ENCODE measurements at places on chromosomes 2 and 18. TPM values are rescaled to one million over a fixed set of nuclear protein-coding genes. Genes with fewer than 3 reads are reported as not detected.

IL1A gene
- total RNA-seq = not detected

FBLN7 gene
- 3.0 TPM for total RNA-seq

MALT1 gene
- 41.1 TPM for total RNA-seq

ALPI gene
- total RNA-seq = not detected

LHCGR gene
- not detected for total RNA-seq

SDC1 gene
- total RNA-seq = 103 TPM

TWIST2 gene
- total RNA-seq = 52.9 TPM

CIB4 gene
- 0.46 TPM for total RNA-seq

- H3K4me3 ChIP-seq = no peak overlapping the region
- H3K27ac ChIP-seq = no peak overlapping the region
- no peaks in the 10 kb centered on the region for H3K4me1 ChIP-seq
- H3K27me3 ChIP-seq = no peaks in the 10 kb centered on the region
Measured at GRCh38 chr2:26807788-26808460, 22.1 kb downstream of the CENPA start.

- no peaks in the 10 kb centered on the region for H3K36me3 ChIP-seq
- no peak for DNase-seq
- H3K27me3 ChIP-seq = no peaks in the 10 kb centered on the region
- H3K4me3 ChIP-seq = no peak overlapping the region
- no peaks in the 10 kb centered on the region for H3K4me1 ChIP-seq
Measured at GRCh38 chr2:60463249-60463648, 90.2 kb downstream of the BCL11A start.

DNA sequence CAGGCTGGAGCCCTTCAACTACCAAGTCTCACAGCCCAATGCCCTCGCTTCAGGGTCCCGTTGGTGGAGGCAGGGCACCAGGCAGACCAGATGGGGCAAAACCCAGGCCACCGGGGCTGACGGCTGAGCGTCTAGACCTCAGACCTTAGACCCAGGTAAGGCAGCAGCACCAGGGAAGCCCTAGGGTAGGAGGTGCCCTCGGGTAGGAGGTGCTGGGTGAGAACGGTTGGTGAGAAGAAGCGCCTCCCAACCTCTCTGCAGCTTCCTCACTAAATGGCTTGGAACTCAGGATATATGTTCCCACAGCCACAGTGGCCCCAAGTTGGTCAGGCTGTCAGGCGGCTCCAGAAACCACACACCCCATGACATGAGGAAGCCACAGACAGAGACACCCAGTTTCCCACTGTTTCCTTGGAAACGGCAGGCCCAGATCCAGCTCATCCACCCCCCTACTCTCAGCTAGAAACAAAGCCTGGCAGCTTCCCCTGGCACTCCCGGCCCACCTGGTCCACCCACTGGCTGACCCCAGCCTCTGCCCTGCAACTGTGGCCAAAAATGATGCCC, 13.1 kb upstream of the MLPH start:
- peaks cover 2% of the 10 kb centered on the region for H3K4me1 ChIP-seq
- no peak overlapping the region for H3K27ac ChIP-seq
- no peak overlapping the region for H3K4me3 ChIP-seq

DNA sequence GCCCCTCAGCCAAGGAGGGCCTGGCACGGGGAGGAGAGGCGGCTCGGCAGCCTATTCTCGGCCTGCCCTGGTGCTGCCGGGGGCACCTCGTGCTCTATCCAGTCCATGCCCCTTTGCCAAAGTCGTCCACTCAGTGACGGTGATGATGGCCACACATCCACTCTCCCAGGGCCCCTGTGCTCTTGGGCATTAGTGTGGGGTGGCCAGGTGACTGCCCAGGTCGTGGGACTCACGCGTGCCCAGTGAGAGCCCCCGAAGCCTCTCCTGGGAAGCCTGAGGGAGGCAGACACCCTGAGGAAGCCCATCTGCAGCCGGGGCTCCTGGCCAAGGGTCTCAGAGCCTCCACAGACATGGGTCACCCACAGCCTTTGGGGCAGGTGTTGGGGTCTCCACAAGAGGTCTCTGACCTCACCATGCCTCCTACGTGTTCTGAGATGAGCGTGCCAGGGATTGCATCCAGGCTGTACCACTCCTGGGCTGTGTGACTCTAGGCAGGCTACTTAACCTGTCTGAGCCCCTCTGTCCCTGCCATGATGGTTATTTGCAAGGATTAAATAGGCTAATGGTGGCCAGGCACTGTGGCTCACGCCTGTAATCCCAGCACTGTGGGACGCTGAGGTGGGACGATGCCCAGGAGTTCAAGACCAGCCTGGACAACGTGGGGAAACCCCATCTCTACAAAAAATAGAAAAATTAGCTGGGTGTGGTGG, 12.9 kb downstream of the RAMP1 start:
- H3K4me3 ChIP-seq = no peak overlapping the region
- no peak overlapping the region for H3K27ac ChIP-seq
- H3K4me1 ChIP-seq = peaks cover 6% of the 10 kb centered on the region

DNA sequence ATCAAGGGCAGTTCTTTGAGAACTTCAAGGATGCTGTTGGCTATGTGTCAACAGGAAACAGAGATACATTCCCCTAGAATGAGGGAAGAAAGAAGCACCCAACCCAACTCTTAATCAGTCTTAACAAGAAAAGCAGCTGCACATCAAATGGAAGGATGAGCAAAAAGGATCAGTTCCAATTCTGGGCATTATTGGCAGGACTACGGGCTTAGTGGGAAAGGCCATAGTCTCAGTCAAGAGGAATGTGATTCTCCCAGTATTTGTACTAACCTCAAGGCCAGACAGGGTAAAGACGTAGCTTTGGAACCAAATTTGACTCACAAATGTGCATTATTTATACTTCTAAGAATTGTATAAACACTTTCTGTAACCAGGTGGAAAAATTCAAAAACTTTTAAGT, 18.2 kb downstream of the BMP10 start:
- H3K27me3 ChIP-seq = no peaks in the 10 kb centered on the region
- no peak for DNase-seq
- no peak overlapping the region for H3K27ac ChIP-seq
- no peak overlapping the region for H3K4me3 ChIP-seq

DNA sequence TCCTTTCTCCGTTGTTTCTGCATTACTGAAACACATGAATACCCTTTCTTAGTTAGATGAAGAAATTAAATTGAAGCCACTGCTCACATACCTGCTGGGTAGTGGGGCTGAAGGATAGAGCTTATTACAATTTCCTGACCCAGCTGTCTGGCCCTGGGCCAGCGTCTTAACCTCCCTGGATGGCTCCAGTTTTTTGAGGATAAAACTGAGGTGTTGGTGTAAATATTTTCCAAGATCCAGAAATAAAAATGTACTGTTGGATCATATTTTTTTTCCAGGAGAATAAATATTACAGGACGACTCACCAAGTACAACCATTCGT, 3.5 kb downstream of the RNF144A start:
- H3K4me3 ChIP-seq = no peak overlapping the region
- H3K4me1 ChIP-seq = peaks cover 3% of the 10 kb centered on the region

DNA sequence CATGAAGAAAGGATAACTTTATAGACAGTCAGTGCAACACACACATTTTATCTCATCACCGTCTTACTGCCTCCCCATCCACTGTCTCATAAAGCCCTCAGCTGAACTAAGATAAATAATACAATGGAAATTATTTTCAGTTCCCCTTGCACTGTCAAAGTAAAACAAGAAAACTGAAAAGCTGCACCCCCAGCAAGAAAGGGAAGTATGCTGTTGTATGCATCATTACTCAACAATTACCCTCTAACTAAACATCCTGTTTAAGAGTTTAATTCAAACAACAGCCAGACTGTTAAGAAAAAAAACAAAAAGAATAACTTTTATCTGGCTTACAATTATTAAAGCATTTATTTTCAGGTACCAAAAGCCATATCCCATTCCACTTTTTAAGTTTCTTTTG, 25.0 kb downstream of the MPPE1 start:
- H3K27ac ChIP-seq = no peak overlapping the region
- H3K36me3 ChIP-seq = peaks cover 3% of the 10 kb centered on the region
- no peak overlapping the region for H3K4me3 ChIP-seq
- H3K4me1 ChIP-seq = no peaks in the 10 kb centered on the region
- H3K27me3 ChIP-seq = no peaks in the 10 kb centered on the region
- no peak for DNase-seq

GRCh38 chr2:144876013-144876412, 356.1 kb upstream of the ZEB2 start:
- H3K36me3 ChIP-seq = no peaks in the 10 kb centered on the region
- H3K4me3 ChIP-seq = no peak overlapping the region
- H3K4me1 ChIP-seq = no peaks in the 10 kb centered on the region
- H3K27me3 ChIP-seq = no peaks in the 10 kb centered on the region
- DNase-seq = no peak

DNA sequence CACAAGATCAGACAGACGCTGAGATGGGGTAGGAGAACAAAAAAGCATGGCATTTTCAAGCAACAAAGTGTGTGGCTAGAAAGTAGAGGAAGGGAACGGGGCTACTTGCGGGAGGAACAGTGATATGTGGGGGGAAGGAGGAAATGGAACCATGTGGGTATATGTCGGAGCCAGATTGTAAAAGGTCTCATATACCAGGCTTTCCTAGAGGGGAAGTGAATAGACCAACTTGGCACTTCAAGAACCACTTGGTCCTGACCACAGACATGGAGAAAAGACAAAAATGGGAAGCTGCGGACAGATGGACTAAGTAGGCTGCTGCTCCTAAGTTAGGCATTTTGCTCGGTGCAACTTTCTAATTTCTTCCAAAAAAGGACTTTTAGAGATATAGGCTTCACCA, 196.0 kb downstream of the DCC start:
- H3K27me3 ChIP-seq = no peaks in the 10 kb centered on the region
- H3K36me3 ChIP-seq = no peaks in the 10 kb centered on the region
- no peak overlapping the region for H3K4me3 ChIP-seq
- no peak overlapping the region for H3K27ac ChIP-seq
- no peaks in the 10 kb centered on the region for H3K4me1 ChIP-seq

GRCh38 chr2:18506883-18507509, 53.5 kb downstream of the RDH14 start:
- no peak overlapping the region for H3K4me3 ChIP-seq
- no peaks in the 10 kb centered on the region for H3K4me1 ChIP-seq
- DNase-seq = no peak

DNA sequence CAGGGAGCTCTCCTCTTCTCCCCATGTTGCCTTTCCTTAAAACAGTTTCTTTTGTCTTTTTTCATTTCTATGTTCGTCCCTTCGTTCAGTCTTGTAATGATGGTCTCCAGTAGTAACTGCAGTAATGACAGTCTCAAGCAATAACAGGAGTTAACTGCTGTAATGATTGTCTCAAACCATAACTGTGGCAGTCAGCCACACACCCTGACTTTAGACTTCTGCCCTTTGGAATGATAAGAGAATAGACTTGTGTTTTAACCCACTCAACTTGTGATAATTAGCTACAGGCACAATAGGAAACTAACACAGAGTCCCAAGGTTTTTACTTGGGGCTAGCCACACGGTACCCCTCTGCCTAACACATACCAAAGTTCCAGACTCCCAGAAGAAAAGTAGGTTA, 12.1 kb downstream of the TMEM131 start:
- H3K27me3 ChIP-seq = no peaks in the 10 kb centered on the region
- no peaks in the 10 kb centered on the region for H3K36me3 ChIP-seq
- DNase-seq = no peak
- H3K4me1 ChIP-seq = no peaks in the 10 kb centered on the region
- H3K27ac ChIP-seq = no peak overlapping the region

GRCh38 chr2:59732871-59733566, 820.4 kb downstream of the BCL11A start:
- H3K27me3 ChIP-seq = no peaks in the 10 kb centered on the region
- H3K27ac ChIP-seq = no peak overlapping the region
- no peaks in the 10 kb centered on the region for H3K4me1 ChIP-seq
- no peak overlapping the region for H3K4me3 ChIP-seq
- no peak for DNase-seq

GRCh38 chr18:5542515-5543035, 1.2 kb downstream of the EPB41L3 start:
- no peaks in the 10 kb centered on the region for H3K4me1 ChIP-seq
- DNase-seq = no peak
- peak overlapping the region; percentile 54 for H3K4me3 ChIP-seq

- no peaks in the 10 kb centered on the region for H3K27me3 ChIP-seq
- no peak overlapping the region for H3K4me3 ChIP-seq
- H3K4me1 ChIP-seq = no peaks in the 10 kb centered on the region
- no peak overlapping the region for H3K27ac ChIP-seq
Measured at GRCh38 chr2:238216651-238217184, 13.2 kb upstream of the ILKAP start.

GRCh38 chr2:75751824-75752468, 41.2 kb upstream of the GCFC2 start:
- H3K4me1 ChIP-seq = no peaks in the 10 kb centered on the region
- no peak overlapping the region for H3K4me3 ChIP-seq
- no peaks in the 10 kb centered on the region for H3K36me3 ChIP-seq
- no peak overlapping the region for H3K27ac ChIP-seq
- no peaks in the 10 kb centered on the region for H3K27me3 ChIP-seq

DNA sequence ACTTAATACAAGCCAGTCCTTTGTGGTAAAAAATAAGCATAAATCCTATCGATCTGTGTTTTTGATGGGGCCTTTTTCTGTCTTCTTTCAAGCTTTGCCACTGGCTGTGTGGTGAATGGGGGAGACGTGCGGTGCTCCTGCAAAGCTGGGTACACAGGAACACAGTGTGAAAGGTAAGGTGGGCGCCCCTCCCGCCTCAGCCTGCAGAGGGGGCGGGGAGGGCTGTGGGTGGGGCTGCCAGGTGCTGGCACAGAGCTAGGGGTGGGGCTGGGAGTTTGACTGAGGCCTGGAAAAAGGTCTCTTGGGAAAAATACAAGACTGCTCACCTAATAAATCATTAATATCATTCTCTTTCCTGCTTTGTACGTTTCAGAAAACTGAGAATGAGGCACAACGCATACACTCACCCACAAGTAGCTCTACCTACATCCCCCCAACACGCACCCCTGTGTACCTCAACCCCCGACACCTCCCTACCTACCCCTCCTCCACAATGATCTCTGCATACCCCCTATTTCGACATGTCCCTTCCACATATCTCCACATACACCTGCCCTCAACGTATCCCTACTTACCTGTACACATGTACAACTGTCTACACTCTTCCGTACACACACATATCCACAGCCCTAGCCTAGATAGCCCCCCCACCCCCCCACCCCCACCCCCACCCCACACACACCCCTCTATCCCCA, 129.7 kb upstream of the TTC39C start:
- H3K27ac ChIP-seq = peak overlapping the region; percentile 87
- no peaks in the 10 kb centered on the region for H3K36me3 ChIP-seq
- H3K27me3 ChIP-seq = no peaks in the 10 kb centered on the region
- peaks cover 5% of the 10 kb centered on the region for H3K4me1 ChIP-seq

DNA sequence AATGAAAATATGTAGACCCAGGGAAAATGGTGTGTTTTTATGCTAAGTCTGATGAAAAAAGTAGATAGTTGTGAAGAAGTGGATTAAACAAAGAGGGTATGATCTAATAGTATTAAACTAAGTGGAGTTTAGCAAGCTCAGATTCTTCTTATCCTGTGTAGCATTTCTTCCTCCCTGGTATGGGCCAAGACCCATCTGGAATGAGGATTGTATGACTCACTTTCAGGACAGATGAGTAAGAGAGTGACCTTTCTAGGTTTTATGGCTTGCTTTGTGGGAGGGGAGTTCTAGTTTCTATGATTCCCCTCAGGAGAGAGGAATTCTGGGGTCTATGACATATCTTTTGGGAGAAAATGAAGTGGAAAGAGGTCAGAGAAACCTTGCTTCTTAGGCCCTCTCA, 550.1 kb downstream of the SPAG16 start:
- H3K27ac ChIP-seq = no peak overlapping the region
- no peaks in the 10 kb centered on the region for H3K4me1 ChIP-seq
- H3K27me3 ChIP-seq = no peaks in the 10 kb centered on the region

- no peak for DNase-seq
- no peaks in the 10 kb centered on the region for H3K4me1 ChIP-seq
- no peak overlapping the region for H3K27ac ChIP-seq
- no peaks in the 10 kb centered on the region for H3K36me3 ChIP-seq
- no peak overlapping the region for H3K4me3 ChIP-seq
Measured at GRCh38 chr2:85184231-85184630, 51.0 kb downstream of the TCF7L1 start.
